Motor neuron (in vitro differentiated cells): ENCODE measurements at places on chromosomes 5 and 9. TPM values are rescaled to one million over a fixed set of nuclear protein-coding genes. Genes with fewer than 3 reads are reported as not detected.

GRCh38 chr9:19145881-19146280 is 18.6 kb upstream of the PLIN2 start:
- no peak for ATAC-seq

DNA sequence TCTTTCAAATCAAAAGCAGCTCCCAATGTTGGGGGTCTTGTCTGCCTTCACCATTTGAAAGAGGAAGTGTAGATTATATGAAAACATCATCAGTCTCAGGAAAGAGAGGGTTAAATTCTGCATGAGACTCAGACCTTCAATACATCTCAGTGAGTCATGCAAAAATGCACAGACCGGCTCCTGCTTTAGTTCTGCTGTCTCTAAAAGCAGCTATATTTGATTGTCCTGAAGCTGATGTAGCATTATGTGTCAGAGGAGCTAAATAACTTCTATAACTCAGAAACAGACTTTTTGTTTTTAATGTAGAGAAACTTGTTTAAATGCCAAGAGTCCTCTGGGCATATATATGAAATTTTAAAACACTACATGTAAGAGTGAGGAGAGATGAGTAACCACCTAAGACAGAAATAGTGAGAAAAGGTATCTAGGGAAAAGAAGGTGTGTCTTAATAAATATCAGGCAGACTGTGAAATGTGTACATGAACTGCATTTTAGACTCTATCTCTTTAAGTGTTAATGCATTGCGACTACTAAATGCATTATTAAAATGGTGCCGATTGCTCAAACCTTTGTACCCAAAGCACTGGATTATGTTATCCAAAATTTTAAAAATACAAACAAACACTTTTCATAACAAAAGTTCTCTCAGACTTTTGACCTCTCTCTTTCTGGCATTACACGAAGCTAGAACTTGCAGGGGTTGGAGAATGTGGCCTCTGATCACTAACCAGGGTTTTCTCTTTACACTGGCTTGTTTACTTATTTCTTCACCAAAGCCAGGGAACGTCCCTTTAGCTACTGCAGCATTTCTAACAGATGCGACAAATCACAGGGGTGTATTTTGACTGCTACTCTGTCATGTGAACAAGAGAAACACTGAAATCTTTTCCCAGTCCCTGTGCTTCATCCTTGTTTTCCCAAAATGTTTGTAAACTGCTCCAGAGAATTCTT is 302.3 kb downstream of the ARL15 start:
- ATAC-seq: peak; percentile 46

GRCh38 chr9:121366611-121367192 is 3.3 kb downstream of the STOM start:
- no peak for ATAC-seq

GRCh38 chr9:36716496-36716895 is 143.8 kb downstream of the MELK start:
- no peak for ATAC-seq

- ATAC-seq: no peak
These were observed 9.2 kb upstream of the EGFL7 start for GRCh38 chr9:136653323-136654079.

- no peak for ATAC-seq
These were observed 9.5 kb upstream of the SFXN1 start for GRCh38 chr5:175468892-175469291.

DNA sequence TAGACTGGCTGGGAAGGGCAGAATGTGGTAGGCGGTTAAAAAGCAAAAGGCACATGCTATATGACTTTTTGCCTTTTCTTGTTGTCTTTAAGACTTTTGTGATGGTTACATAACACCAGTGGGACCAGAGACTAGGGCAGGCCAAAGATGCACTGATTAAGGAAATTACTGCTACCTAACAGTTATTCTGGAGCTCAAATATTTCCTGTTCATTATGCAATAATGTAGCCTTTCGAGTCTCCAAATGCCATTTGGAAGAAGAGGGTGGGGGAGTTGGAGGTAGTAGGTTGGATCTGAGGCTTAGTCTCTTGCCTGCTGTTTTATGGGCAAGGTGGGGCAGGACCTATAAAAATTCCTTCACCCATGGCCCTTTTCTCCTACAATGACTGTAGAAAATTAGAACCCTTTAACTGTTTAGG is 51.7 kb downstream of the SH3GL2 start:
- no peak for ATAC-seq

DNA sequence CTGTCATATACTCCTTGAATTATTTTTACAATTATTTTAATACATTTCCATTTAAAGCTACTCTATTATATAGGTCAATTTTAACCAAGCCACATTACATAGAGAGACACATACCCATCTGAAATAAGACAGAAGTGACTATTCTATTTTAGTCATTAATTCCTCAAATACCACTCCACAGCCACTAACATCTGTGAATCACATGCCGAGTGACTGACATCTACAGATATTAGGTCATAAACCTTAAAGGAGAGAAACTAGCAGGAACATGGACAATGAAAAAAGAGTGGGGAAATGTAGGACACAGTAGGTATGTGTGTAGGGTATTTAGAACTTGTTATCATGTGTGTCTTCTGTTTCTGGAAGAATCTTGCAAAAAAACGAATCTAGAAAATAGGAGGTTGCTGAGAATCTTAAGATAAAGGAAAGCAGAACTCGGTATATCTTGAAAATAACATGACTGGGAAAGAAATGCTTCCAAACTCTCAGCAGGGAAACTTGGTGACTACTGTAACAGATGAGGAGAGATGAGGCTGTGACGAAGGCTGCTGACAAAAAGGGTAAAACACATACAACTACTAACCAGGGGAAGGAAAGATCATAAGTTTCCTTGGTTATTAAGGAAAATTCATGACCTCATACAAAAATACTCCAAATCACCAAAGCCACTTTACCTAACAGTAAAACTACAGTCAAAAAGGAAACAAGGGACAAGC is 84.6 kb downstream of the PLPP1 start:
- no peak for ATAC-seq

- ATAC-seq: no peak
These were observed 20.0 kb downstream of the ANKRD33B start for GRCh38 chr5:10583663-10584572.

DNA sequence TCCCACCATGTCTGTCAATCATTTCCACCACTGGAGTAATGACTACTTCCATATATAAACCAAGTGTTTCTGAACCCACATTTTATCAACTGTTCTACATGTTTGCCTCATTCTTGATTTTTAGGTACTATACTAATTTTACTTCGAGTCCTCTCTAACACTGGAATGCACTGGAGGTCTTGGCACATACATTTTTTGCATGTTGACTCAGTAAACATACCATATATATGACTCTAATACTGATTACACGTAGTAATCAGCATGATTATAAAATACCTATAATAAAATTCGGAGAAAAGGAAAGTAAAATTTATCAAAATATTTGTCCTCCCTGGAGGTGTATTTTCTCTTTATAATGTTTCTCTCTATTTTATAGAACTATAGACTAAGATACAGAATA is 621.7 kb upstream of the NUDT12 start:
- no peak for ATAC-seq

DNA sequence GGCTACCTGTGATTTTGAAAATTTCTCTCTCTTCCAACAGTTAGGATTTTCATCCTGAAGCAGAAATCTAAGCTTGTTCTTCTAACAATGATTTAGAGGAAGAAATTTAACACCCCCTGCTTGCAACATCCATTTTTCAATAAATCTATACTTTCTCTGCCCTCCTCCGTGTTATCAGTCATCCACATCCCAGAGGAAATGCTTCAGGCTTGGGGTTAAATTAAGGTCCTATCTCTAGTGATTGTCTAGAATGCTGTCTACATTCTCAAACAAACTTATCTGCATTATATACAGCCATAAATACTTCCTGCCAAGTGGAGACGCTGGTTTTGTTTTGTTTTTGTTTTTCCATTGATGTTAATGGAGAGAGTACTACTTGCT is 371.0 kb downstream of the CSNK1G3 start:
- ATAC-seq: no peak

- ATAC-seq: no peak
These were observed 6.1 kb downstream of the AFAP1L1 start for GRCh38 chr5:149277801-149278200.

- no peak for ATAC-seq
These were observed 72.5 kb upstream of the RASA1 start for GRCh38 chr5:87195104-87195591.

GRCh38 chr5:71663191-71663969 is 55.7 kb upstream of the CARTPT start:
- peak; percentile 26 for ATAC-seq

The NOXA1 gene
- total RNA-seq: 0.15 TPM in 1 of 2 replicates, not detected in the other

The GABRG2 gene
- total RNA-seq: 0.45 TPM in 2 replicates

The GABRA6 gene
- not detected in 2 replicates for total RNA-seq

The KCNMB1 gene
- 0.81 and 1.4 TPM in 2 replicates for total RNA-seq

The ADAMTS12 gene
- 6.6 and 9.1 TPM in 2 replicates for total RNA-seq
